ENCODE measurements at places on chromosomes 7 and 10.

DNA sequence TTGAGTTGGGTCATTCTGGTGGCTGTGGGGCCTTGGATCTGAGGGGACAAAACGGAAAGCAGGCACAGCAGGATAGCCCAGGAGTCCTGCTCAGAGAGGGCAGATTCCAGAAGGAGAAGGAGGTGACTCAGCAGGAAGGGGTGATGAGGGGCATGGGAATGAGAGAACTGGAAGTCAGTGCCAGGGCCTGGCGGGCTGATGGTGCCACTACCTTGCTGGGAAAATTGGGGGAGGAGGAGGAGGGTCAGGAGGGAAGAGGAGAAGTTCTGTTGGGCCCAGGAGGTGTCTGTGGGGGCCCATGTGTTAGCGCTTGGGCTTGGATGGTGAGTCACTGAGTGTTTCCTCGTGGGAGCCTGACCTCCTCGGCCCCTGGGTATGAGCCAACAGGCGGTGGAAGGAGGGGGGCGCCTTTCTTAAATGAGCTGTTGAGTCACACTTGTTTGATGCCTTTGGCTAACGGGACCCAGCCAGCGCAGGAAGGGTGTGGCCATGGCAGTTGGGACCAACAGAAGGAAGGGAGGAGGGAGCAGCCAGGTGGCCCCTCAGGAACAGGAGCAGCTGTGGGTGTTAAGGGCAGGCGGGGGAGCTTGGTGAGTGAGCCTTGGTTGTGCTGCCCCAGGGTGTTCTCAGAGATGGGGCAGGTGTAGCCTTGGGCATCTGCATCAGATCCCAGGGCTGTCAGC is 130.0 kb upstream of the BTBD16 start:
- no peak for DNase-seq

GRCh38 chr7:90303241-90303640 is 17.9 kb downstream of the FAM237B start:
- no peak for DNase-seq

DNA sequence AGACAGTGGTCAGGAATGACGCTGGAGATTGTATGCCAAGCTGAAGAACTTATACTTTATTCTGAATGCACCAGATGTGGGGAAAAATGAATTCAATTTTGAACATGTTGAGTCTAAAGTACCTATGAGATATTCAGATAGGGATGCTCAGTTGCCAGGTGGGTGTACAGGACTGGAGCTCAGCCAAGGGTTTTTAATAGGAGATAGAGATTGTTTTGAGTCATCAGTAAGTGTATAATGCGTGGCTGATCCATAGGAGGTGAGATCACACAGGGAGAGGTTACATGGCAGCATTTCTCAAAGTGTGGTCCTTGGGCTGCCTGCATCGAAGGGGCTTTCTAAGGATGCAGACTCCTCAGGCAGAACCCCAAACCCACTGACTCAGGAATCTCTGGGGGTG is 6.8 kb upstream of the HIPK2 start:
- DNase-seq = no peak

GRCh38 chr10:35511647-35512046 is 93.5 kb upstream of the GJD4 start:
- no peak for DNase-seq

DNA sequence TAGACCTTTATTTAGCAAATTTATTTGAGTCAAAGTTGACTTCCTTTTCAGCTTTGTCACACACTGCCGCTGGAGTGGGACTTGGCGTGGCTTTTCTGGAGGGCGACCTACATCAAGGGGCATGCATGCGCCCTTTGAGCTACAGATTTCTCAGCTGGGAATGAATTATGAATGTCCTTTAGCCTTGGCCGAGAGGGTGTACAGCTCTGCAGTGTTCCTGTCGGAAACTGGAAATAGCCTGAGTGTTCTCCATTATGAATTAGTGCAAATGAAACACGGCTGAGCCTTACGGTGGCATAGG is 79.7 kb downstream of the GLRX3 start:
- no peak for DNase-seq

GRCh38 chr10:75293446-75293820 is 57.7 kb upstream of the COMTD1 start:
- DNase-seq = no peak

DNA sequence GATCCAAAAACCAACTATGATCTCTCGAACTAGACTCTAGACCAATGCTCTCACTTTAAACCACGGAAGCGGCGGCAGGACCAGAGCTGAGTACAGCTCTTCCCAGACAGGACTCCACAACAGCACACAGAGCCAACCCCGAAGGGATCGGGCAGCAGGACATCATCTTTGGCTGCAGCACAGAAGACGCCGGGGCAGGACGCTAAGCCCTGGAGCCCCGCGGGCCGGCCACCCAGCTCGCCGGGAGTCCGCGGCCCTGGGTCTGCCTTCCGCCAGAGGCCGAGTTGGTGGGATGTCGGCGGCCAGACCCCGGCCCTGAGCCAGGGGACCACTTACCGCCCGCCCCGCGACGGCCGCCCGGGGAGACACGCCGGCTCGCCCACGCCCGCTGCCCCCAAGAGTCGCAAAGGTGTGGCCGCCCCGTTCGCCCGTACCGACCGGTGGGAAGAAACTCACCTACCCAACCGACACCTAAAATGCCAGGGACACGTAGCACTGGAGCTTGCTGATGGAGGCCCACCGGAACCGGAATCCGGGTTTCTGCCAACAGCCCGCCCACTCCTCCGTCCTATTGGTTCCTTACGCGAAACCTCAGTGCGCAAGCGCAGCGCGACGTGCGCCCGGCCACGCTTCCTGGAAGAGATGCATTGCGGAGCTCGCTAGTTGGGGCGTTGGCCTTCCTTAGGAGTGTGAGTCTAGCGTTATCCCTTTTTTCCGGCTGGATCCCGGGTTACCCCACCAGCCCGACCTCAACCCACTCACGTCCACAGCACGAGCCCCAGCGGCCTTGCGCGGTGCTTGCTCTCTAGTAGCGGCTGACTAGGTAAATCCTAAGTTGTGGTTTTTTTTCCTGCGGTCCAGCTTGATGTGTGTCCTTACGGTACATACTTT is at the start of gene SEC61G:
Gene SEC61G, minus strand, starts transcription at position 510 of the 891 bp plus-strand sequence. CDS start 1,623 bp downstream, outside the sequence.
- DNase-seq = peak; percentile 91

DNA sequence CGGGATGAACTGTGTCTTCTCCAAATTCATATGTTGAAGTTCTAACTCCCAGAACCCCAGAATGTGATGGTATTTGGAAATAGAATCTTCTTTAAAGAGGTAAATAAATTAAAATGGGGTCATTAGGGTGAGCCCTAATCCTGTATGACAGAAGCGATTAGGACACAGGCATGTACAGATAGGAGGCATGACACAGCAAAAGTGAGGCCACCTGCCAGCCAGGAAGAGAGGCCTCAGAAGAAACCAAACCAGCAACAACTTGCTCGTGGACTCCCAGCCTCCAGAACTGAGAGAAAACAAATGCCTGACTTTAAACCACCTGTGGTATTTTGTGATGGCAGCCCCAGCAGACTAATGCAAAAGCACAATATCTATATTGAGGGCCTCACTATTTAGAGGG is 214.3 kb downstream of the NEBL start:
- no peak for DNase-seq

- no peak for DNase-seq
These were observed 362.7 kb upstream of the VSTM2A start for GRCh38 chr7:54179321-54180029.
